ENCODE measurements at places on chromosomes 4 and X.

GRCh38 chrX:18354369-18355223 is at the start of gene SCML2:
Gene SCML2, minus strand, starts transcription at chrX:18354688. Its CDS starts 20,617 bp downstream, at chrX:18334071.
- peak within 1 kb of the TSS; percentile 11 for H3K27ac ChIP-seq
- no peaks in the 10 kb centered on the region for H3K27me3 ChIP-seq
- H3K36me3 ChIP-seq: no peaks in the 10 kb centered on the region
- H3K4me1 ChIP-seq: no peaks in the 10 kb centered on the region

DNA sequence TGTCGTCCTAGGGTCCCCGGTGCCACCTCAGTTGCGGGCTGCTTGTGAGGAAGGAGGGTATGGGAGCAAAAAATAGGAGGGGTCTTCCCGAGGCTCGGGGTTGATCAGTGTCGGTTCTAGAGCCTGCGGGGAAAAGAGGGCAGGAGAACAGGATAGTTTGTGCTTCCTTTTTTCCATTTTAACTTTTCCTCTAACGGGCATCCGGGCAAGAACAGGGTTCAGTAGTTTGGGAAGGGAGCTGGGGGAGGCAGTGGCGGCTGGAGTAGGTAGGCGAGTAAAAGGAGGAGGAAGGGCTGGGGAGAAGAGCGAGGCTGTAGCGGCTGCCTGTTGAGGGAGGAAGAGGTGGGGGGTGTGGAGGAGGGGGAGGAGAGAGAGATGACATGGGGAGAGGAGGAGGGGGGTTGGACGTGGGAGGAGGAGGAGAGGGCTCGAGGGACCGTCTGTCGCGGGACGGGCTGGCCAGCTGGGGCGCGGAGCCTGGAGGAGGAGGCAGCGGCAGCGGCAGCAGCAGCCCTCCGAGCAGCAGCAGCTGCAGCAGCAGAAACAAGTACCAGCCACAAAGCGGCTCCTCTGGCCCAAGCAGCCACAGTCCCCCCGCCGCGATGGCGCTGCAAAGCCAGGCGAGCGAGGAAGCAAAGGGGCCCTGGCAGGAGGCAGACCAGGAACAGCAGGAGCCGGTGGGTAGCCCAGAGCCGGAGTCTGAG is at the start of gene SLC16A2:
Gene SLC16A2, plus strand, starts transcription at position 458 of the 704 bp plus-strand sequence. Its CDS starts 145 bp downstream, at position 603.
- H3K27me3 ChIP-seq: no peaks in the 10 kb centered on the region
- peaks cover 4% of the 10 kb centered on the region for H3K4me1 ChIP-seq
- H3K27ac ChIP-seq: peak within 1 kb of the TSS; percentile 83
- DNase-seq: peak; percentile 75
- peak within 1 kb of the TSS; percentile 53 for H3K4me3 ChIP-seq
- no peaks in the 10 kb centered on the region for H3K36me3 ChIP-seq

DNA sequence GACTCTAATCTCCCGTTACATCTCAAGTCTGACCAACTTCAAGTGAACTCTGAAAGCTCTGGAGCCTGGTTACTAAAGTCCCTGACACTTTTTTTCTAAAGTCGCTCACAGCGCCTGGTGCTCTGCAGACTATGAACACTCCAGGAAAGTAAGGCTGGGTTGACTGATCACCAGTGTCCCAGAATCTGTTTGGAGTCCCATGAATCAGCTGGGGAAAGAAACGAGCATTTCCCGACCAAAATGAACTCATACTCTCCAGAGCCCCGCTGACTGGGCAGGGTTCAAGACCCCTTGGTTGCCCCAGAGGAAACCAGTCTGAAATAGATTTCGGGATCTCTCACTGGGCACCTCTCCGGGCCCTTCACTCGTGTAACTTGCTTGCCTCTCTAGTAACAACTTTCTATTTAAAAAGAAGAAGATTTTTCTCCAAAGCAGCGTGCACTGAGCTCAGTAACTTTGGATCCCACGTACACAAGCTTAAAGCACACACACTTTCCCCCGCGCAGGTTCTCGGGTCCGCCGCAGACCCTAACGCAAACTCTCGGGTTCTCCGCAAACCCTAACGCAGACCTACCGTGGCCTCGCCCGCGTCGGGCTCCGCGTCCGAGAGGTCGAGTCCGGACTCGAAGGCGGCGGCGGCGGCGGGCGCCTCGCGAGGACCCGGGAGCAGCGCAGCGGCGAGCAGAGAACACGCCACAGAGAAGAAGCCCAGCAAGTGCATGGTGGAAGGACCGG is 964 bp downstream of the VEGFC start:
- H3K4me3 ChIP-seq: peak overlapping the region; percentile 80
- H3K36me3 ChIP-seq: peaks cover 28% of the 10 kb centered on the region
- peaks cover 57% of the 10 kb centered on the region for H3K4me1 ChIP-seq
- no peaks in the 10 kb centered on the region for H3K27me3 ChIP-seq

GRCh38 chr4:57040510-57040909 is 61.8 kb downstream of the POLR2B start:
- H3K4me1 ChIP-seq: peaks cover 10% of the 10 kb centered on the region
- H3K4me3 ChIP-seq: no peak overlapping the region
- peaks cover 76% of the 10 kb centered on the region for H3K36me3 ChIP-seq
- DNase-seq: no peak
- H3K27ac ChIP-seq: no peak overlapping the region
- no peaks in the 10 kb centered on the region for H3K27me3 ChIP-seq

DNA sequence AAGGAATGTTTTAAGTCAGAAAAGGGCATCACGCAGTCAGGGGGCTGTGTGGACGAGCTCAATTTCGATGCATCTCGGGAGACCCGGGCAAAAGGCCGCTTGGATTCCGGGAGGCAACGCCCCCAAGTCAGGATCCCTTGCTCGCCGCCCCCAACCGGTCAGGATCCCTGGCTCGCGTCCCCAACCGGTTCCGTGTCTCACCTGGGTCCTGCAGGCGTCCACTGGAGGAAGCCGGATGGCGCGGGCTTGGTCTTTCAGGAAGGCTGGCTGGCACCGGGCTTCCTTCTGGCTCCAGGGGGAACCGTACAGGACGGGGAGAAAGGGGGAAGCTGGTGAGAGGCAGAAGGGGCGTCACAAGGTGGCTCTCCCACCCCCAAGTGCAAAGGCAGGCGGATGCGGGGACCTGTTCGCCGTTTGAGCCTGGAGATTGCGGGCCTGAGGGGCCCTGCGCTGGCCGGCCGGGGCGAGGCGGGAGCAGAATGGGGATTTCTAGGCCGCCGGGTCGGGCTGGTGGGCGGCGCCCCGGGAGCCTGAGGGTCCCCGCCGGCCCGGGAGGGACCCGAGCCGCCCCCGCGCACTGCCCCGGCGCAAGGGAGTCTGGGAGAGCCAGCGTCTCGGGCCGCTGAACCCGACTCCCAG is 84.7 kb downstream of the HPRT1 start:
- peaks cover 22% of the 10 kb centered on the region for H3K4me1 ChIP-seq
- H3K36me3 ChIP-seq: peaks cover 41% of the 10 kb centered on the region
- no peak overlapping the region for H3K4me3 ChIP-seq
- no peaks in the 10 kb centered on the region for H3K27me3 ChIP-seq
- peak overlapping the region; percentile 88 for H3K27ac ChIP-seq

DNA sequence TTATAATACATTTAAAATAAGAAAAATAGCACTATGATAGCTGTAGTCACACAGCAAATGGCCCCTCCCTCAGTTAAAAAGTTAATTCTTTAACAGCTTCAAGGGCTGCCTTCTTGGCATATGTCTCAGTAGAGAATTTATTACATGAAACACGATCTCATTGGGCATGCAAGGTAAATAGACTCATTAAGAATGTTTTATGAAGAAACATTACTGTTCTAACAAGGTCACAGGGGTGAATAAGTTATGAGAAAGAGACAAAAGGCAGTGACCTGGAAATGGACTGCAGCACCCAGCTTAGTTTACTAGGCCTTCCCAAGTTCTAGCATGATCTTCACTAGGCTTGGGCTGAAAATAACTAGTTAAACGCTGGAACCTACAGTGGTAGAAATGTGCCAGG is 277.7 kb downstream of the NR3C2 start:
- no peaks in the 10 kb centered on the region for H3K27me3 ChIP-seq
- no peak overlapping the region for H3K4me3 ChIP-seq
- no peaks in the 10 kb centered on the region for H3K36me3 ChIP-seq
- no peak for DNase-seq

DNA sequence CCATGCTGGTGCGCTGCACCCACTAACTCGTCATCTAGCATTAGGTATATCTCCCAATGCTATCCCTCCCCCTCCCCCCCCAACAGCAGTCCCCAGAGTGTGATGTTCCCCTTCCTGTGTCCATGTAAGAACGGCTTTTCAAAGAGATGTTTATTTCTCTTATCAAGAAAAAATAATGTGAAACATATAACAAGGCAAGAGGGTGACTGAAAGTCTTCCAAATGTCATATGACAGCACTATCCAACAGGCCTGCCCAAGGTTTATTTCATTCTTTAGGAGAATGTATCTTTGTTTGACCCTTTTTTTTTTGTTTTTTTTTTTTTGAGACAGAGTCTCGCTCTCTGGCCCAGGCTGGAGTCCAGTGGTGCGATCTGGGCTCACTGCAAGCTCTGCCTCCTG is 29.9 kb upstream of the REPS2 start:
- no peak overlapping the region for H3K4me3 ChIP-seq
- DNase-seq: no peak
- H3K27me3 ChIP-seq: no peaks in the 10 kb centered on the region
- no peaks in the 10 kb centered on the region for H3K36me3 ChIP-seq
- no peak overlapping the region for H3K27ac ChIP-seq

- H3K27ac ChIP-seq: peak overlapping the region; percentile 20
- DNase-seq: no peak
- H3K36me3 ChIP-seq: no peaks in the 10 kb centered on the region
Measured at GRCh38 chr4:138263247-138263816, 21.2 kb upstream of the SLC7A11 start.

- H3K27ac ChIP-seq: no peak overlapping the region
- no peaks in the 10 kb centered on the region for H3K27me3 ChIP-seq
- no peaks in the 10 kb centered on the region for H3K36me3 ChIP-seq
- DNase-seq: no peak
- no peaks in the 10 kb centered on the region for H3K4me1 ChIP-seq
Measured at GRCh38 chr4:164734484-164734883, 19.4 kb upstream of the SMIM31 start.

GRCh38 chrX:9327747-9328145 is 137.1 kb upstream of the TBL1X start:
- DNase-seq: no peak
- H3K4me1 ChIP-seq: peaks cover 6% of the 10 kb centered on the region
- no peak overlapping the region for H3K4me3 ChIP-seq
- no peak overlapping the region for H3K27ac ChIP-seq
- H3K27me3 ChIP-seq: no peaks in the 10 kb centered on the region
- H3K36me3 ChIP-seq: no peaks in the 10 kb centered on the region

GRCh38 chrX:154717824-154718223 is 33.1 kb downstream of the GAB3 start:
- no peak overlapping the region for H3K4me3 ChIP-seq
- H3K27me3 ChIP-seq: no peaks in the 10 kb centered on the region
- H3K27ac ChIP-seq: no peak overlapping the region
- H3K36me3 ChIP-seq: no peaks in the 10 kb centered on the region

DNA sequence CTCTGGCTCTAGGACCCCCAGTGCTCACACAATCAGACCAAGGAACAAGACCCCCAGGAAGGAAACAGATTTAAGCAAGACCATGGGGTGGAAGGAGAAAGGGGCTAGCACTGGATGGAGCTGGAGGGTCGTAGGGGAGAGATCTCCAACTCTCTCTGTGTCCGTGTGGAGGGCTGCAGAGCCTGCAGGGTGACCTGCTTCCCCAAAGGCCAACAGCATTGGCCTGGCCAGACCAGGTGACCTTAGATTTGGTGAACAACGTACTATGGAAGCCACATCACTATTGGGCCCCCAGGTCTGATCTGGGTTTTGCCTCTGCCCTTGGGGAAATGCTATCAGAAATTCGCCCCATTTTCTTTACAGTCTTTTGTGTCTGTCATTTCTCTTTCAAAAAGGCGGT is 26.0 kb downstream of the NLGN3 start:
- no peak overlapping the region for H3K27ac ChIP-seq
- H3K4me3 ChIP-seq: no peak overlapping the region
- H3K4me1 ChIP-seq: no peaks in the 10 kb centered on the region
- no peaks in the 10 kb centered on the region for H3K36me3 ChIP-seq
- no peaks in the 10 kb centered on the region for H3K27me3 ChIP-seq
- DNase-seq: no peak

DNA sequence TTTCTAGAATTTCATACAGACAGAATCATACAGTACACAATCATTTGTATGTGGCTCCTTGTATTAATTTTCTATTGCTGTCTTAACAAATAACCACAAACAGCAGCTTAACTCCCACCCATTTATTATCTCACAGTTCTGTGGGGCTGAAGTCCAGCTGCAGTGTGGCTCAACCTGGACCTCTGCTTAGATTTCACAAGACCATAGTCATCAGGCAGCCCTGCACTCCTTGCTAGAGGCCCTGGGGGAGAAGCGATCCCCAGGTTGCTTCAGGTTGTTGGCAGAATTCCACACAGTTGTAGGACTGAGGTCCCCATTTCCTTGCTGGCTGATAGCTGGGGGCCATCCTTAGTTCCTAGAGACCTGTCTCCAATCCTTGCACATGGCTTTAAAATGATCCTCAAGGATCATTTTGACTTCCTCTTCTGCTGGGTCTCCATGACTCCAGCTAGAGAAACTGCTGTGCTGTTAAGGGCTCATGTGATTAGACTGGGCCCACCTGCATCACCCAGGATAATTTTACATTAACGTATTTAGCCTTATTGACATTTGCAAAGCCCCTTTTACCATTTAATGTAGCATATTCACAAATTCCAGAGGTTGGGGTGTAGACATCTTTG is 60.9 kb upstream of the SMAD1 start:
- no peaks in the 10 kb centered on the region for H3K36me3 ChIP-seq
- DNase-seq: no peak
- no peak overlapping the region for H3K27ac ChIP-seq
- H3K27me3 ChIP-seq: no peaks in the 10 kb centered on the region
- H3K4me3 ChIP-seq: no peak overlapping the region
- no peaks in the 10 kb centered on the region for H3K4me1 ChIP-seq

DNA sequence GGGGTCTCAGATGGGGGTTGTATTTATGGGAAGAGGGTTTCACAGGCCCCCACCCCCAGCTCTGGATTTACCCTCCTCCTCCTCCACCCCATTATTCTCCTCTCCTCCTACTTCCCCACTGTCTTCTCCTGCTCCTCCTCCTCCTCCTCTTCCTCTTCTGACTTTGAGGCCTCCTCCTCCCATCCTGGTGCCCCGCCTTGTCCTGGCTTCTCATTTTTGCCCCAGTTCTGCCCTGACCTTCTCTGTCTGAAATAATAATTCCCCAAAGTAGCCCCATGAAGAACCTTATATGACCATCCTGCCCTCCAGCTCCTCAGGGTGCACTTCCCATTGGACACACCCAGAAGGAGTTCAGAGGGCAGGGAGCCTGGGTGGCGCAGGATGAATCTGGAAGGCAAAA is 351.4 kb upstream of the GATB start:
- no peaks in the 10 kb centered on the region for H3K27me3 ChIP-seq
- H3K4me1 ChIP-seq: no peaks in the 10 kb centered on the region
- H3K36me3 ChIP-seq: no peaks in the 10 kb centered on the region
- no peak overlapping the region for H3K4me3 ChIP-seq
- no peak for DNase-seq

DNA sequence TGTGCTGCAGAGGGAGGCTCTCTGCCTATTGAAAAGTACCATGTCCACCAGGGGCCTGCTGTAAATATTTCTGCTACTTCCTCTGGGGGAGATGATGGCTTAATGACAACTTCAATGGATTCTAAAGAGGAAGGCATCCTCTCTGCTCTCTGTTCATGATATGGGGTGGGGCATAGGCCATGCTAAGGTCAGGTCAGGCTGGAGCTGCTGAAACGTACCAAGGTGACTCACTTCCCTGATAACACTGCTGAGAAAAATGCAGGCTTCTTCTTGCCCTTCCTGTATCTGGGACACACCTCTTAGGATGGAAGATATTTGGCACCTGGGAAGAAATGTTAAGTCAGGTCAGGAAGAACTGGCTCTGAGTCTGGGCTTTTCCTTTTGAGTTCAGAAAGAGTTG is 31.5 kb downstream of the HS3ST1 start:
- H3K36me3 ChIP-seq: peaks cover 13% of the 10 kb centered on the region
- DNase-seq: peak; percentile 73
- H3K4me1 ChIP-seq: peaks cover 27% of the 10 kb centered on the region
- no peaks in the 10 kb centered on the region for H3K27me3 ChIP-seq
- H3K4me3 ChIP-seq: no peak overlapping the region

- peaks cover 11% of the 10 kb centered on the region for H3K4me1 ChIP-seq
- H3K36me3 ChIP-seq: no peaks in the 10 kb centered on the region
- no peak for DNase-seq
- H3K4me3 ChIP-seq: no peak overlapping the region
Measured at GRCh38 chr4:140112576-140112975, 41.4 kb downstream of the MAML3 start.

All from RWPE2 (cell line).